ENCODE measurements at places on chromosomes 1 and 21. TPM values are rescaled to one million over a fixed set of nuclear protein-coding genes. Genes with fewer than 3 reads are reported as not detected.

NEK2 gene
- total RNA-seq = 40.4 TPM

BCL10 gene
- 17.9 TPM for total RNA-seq

LIN28A gene
- not detected for total RNA-seq

KPNA6 gene
- total RNA-seq = 20.0 TPM

TFF2 gene
- not detected for total RNA-seq

SAMSN1 gene
- not detected for total RNA-seq

MAP1LC3C gene
- 0.25 TPM for total RNA-seq

IBA57 gene
- total RNA-seq = 6.6 TPM

SELE gene
- not detected for total RNA-seq
